IPS DF 6.9 (cell line): ENCODE measurements at places on chromosomes 5 and 9.

DNA sequence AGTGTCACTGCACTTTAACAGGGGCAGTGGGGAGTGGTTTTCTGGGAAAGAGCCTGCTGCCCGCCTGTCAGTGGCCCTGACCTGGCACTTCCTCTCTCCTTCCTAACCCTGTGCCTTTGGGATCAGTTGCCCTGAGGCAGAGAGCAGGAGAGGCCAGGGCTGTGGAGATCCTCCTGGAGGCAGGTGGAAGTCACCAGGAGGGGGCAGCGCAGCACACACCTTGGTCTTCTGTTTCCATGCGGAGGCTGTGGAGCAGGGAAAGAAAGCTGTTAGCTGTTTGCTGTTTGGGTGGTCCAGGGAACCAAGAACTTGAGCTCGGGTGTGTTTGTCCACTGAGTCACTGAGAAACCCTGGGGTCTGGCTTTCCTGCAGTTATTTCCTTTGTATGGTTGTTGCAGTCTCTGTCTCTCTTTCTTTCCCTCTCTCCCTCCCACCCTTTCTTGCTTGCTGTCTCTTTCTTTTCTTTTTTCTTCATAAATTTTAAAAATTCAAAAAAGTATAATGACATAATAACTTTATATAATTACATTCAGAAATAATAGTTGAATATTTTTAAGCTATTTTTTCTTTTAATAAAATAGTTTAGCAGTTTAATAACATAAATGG lies 28.1 kb downstream of the NTRK2 start:
- peak; percentile 76 for DNase-seq

DNA sequence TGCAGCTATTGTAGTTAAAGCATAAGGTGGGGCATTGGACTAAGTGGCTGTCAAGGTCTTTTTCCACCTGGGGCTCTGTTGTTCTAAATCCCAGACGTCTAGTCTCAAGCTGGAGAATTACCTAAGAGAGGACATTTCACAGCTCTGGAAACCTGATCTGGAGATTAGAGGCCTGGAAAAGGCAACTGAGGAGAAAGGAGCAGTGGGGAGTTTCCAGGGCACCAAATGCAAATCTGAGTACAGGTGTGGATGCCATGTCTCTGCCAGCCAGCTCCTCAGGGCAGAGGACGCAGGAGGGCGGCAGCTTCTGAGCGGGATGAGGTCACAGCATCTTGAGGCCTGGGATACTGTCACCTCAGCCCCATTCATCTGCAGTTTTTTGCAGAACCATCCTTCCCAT lies 65.2 kb downstream of the PPARGC1B start:
- DNase-seq: no peak

GRCh38 chr9:650362-650761 lies 191.1 kb upstream of the DMRT1 start:
- DNase-seq: no peak

- DNase-seq: no peak
Measured at GRCh38 chr9:5920860-5921328, 30.2 kb downstream of the MLANA start.

GRCh38 chr9:123034881-123035510 lies 1.5 kb downstream of the GPR21 start:
- no peak for DNase-seq

DNA sequence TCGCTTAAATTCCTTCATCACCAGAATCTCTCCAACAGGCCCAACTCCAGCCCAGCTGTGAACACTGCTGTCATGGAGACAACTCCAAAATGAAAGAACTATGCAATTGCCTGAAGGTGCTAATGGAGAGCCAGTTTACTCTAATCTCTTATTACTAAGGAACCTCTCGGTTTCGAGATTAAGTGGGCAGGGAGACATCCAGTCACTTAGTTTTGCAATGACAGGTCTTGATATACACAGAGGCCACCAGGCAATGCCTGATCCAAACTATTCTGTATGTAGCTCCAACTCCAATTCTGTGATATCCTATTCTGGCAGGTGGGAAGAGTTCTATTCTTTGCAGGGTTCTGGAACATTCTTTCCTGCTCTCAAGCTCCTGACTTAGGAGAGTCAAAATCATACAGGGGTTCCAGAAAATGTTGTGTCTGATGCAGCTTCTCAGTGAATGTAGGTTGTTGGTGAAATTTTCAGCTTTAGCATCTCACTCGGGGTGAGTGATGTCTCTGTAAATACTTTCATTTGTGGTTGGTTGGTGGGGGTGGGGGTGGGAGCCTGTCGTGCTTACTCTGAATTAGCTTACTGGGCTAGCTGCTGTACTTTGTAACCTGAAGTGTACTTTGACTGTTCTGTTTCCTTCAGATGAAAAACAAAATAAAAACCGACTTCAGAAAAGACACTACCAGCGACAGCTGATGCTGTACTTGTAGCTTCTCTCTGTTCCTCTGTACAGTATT lies 170.9 kb downstream of the PALM2AKAP2 start:
- no peak for DNase-seq
